ENCODE measurements at places on chromosomes 12 and 14.

DNA sequence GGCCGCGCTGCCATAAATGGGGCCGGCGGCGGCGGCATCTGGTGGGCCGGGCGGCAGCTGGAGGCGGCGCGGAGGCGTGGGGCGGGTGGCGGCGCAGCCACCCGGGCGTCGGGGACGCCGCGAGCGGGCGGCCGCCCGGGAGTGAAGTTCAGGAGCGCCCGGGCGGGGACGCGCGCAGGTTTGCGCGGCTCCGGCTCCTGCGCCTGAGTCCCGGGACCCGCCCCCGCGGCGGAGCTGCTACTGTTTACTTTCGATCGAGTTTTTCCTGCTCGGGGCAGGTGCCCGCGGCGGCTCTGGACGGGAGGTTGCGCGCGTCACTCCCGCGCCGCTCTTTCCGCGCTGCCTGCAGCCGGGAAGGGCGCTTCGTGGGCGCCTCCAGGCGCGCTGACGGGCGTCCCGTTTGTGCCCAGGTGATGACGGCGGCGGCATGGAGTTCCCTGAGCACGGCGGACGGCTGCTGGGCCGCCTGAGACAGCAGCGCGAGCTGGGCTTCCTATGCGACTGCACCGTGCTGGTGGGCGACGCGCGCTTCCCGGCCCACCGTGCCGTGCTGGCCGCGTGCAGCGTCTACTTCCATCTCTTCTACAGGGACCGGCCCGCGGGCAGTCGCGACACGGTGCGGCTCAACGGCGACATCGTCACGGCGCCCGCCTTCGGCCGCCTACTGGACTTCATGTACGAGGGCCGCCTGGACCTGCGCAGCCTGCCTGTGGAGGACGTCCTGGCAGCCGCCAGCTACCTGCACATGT is at the start of gene ZBTB42:
Gene ZBTB42 (plus strand): TSS at position 331 of the 749 bp plus-strand sequence. CDS start 97 bp downstream, at position 428.
- peak; percentile 50 for DNase-seq

- no peak for DNase-seq
These were observed 24.1 kb downstream of the DMAC2L start for GRCh38 chr14:50335989-50336824.

DNA sequence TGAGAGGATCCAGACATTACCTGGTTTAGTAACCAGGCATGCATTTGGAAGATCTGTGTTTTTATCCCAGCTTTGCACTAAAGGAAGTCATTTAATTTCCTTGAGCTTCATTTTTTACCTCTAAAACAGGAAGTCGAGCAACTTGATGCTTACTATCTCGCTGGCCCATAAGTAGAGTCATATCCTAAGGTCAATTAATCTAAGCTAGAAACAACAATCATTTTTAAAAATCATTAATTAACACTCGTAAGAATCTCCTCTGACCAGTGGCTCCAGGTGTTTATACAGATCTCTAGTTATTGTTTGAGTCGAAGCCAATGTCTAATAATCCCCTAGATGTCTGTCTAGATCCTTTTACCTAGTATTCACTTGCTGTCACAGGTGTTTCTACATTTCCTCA is 355.8 kb upstream of the DCN start:
- no peak for DNase-seq

- no peak for DNase-seq
These were observed 35.7 kb downstream of the RAB21 start for GRCh38 chr12:71790331-71790730.

DNA sequence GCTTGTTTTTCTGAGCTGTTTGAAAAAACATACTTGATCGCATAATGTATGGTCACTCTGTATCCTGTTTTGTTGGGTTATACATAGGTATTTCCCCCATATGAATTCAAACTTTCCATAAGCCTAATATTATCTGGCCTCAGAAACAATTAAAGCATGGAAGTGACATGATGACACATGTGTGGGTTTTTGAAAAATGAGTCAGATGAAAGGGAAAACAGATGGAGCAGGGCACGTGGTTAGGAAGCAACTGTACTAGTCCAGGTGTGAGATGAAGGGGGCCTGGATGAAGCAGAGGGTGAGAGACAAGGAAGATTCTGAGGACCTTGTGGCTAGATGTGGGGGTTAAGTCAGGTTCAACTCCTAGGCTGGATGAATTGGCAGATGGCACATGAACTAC is 92.7 kb upstream of the DNM1L start:
- DNase-seq: no peak

GRCh38 chr12:105322070-105322469 is 8.4 kb upstream of the C12orf75 start:
- DNase-seq: no peak

- no peak for DNase-seq
These were observed 66.6 kb downstream of the KDM2B start for GRCh38 chr12:121514184-121514742.

DNA sequence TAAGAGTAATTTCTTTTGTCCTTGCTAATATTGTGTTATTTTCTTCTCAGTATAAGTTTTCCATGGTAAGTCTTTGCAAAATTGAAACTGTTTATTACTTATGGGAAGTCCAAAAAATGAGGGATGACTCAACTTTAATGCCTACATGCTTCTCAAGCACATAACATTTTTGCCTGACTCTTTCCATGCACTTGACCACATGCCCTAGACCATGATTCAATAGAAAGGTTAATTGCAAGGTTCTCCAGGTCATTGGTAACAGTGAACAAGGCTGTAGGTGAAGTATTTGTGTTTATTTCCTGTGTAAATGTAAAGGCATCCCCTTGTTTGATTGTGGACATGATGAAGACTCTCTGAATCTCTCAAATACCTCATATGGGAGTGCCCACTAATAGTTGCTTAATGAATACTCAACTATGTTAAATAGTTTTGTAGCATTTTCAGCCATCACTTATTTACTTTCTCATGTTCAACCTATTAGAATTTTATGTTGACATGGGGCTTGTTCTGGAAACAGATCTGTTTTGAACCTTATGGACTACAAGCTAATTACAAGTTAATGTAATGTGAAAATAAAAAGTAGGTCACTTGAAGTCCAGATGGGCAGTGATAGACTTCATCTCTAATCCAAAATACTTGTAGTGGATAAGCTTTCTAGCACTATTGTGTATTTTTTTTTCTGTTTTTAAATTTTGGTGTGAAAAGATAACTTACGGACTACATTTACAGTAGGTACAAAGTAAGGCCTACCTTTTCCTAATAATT is 131.7 kb downstream of the TMTC2 start:
- DNase-seq: no peak

DNA sequence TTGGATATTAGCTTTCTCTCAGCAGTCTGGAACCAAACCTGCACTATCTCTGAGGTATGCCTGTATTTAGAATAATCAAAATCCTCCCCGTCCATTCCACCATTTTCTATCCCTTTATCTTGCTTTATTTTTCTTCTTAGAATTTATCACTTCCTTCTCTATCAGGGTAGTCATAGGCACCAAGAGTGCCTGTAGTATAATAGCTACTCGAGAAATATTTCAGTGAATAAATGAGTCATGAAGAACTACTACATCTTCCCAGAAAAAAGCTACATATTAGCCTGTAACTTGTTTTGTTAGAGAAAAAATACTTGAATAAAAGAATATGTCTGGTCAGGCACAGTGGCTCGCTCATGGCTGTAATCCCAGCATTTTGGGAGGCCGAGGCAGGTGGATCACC is 4.3 kb downstream of the SLC2A14 start:
- DNase-seq: no peak

- no peak for DNase-seq
These were observed 281.1 kb upstream of the AMIGO2 start for GRCh38 chr12:47360771-47361388.

DNA sequence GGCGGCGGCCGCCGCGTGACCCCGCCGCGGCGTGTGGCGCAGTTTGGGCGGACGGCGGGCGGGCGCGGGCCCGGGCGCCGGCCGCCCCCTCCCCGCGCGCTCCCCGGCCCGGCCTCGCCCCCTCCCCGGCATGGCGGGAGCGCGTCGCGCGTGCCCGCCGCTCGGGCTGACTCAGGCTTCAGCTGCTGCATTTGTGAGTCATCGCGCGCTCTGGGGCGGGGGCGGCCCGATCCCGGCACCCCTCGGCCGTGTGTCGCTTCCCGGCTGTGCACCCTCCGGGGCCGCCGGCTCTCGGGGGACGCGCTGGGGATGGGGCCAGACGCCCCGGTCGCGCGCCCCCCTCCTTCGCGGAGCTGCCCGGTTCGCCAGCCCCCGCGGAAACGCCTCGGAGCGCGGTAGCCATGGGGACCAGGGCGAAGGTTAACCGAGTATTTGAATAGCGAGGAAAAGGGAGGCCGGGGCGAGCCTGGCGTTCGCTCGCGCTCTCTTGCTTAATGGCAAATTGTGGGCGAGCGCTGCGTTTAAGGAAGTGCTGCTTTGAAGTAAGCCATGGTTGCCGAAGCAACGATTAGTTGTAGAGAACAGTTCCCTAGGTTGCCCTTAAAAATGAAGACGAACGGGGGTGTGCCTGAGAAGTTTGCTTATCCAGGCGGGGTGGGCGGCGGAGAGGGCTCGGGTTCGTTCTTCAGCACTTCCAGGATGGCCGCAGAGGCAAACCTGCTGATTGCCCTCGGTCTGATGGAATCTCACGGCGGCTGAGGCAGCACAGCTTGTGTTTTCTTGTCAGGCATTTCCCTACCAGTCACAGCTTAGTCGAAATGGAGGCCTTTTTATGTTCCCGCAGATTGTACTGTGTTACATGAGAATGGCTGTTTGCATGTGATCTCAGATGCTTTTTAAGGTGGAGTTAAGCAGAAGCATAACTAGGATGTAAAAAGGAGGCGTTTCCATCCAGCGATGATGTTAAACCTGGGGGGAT is 896 bp downstream of the EIF5 start:
- DNase-seq: peak; percentile 77

- DNase-seq: no peak
These were observed 271.6 kb downstream of the NPAS3 start for GRCh38 chr14:33210311-33210710.

DNA sequence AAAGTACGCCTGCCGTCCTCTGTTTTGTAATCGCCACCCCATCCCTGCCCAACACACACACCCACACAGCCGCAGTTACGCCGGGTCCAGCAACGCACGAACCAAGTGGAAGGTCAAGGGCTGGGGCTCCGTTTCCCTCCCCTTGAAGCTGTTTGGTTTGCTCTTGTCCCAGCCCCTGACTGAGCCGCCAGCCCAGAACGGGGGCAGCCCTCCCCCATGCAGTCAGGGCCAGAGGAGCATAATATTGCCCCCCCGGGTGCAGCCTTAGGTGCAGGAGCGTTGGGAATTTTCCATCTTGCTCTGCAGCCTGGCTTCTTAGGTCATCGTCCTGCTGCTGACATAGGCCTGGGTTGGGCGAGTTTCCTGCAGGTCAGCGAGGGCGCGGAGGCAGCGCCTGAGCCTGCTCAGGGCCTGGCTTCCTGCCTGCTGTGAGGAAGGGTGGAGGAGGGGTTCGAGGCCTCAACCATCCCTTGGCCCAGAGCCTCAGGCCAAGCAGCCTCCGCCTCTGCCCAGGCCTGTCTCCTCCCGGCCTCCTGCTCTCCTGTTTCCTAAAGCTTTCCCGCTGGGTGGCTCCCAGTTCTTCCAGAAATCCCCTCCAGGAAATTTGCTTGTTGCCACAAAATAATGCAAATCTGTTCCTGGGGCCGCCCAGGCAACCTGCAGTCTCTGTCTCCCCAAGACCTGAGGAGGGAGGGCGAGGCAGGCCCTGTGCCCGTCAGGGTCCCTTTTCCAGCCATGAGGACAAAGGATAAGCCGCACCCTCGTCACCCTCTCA is 44.5 kb downstream of the PSMA6 start:
- DNase-seq: no peak

- no peak for DNase-seq
These were observed 20.5 kb downstream of the FNTB start for GRCh38 chr14:65007202-65007601.

DNA sequence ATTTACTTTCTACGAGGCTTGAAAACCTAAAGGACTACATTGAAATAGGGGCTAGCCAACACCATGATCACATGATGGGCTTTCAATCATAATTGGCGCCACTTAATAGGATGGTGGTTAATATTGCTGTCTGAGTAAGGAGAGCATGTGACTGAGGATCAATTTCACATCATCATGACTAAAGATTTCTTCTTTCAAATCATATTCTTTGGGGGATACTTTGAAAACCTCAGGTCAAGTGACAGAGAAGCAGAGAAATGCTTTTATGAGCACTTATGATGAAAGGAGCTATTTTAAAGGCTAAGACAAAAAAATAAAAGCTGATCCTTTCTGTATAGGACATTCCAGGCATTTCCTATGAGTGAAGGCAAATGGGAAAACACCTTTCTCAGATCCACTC is 42.9 kb upstream of the KRAS start:
- no peak for DNase-seq

DNA sequence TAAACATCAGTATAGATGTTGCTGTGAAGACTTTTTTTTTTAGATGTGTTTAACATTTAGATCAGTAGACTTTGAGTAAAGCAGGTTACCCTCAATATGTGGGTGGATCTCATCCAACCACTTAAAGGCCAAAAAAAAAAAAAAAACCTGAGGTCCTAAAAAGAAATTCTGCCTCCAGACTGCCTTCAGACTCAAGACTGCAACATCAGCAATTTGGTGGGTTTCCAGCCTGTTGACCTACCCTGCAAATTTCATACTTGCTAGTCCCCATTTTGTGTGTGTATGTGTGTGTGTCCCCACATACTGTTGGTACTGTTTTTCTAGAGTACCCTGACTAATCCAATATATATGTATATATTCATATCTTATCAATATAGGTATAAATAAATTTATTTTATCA is 55.6 kb downstream of the OSBPL8 start:
- DNase-seq: no peak

DNA sequence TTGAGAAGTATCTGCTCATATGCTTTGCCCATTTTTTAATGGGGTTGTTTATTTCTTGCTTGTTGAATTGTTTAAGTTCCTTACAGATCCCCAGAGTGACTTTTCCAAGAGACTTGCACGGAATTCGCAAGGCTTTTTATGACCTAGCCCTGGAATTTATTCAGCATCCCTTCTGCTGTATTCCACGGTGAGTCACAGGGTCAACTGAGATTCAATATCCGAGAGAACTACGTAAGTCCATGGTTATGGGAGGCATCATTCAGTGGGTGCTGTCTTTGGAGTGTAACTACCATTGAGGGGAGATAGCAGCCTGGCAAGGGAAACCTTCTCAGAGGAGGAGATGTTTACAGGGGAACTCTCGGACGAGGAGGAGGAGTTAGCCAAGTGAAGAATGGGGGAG is 20.9 kb upstream of the GPRC5A start:
- no peak for DNase-seq

DNA sequence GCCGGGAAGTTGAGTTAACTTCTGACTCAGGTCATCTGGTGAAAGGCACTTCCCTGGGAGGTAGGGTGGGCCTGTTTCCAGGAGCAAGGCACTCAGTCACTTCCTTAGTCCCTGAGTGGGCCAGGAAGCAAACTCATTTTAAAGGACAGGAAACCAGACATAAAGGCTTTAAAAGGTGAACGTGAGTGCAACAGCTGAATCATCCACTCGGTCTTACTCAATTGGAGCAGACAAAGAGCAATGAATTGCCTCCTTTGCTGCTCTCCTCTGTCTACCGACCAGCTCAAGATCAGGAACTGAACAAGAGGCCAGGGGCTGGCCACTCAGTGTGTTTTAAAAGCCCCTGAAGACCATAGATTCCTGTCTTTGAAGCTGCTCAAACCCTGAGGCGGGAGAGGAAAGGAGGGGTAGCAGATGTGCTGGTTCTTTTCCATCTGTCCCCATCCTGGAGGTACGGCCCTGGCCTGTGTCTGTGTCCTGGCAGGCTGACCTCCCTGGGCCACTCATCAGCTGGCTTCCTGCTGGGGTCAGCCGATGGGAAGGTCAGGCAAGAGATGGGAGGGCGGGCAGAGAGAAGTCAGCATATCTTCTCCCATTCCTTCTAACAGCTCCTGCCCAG is 148.9 kb downstream of the PPM1H start:
- no peak for DNase-seq

- DNase-seq: no peak
These were observed 80.8 kb downstream of the MNAT1 start for GRCh38 chr14:60815371-60815770.

All from natural killer cell (primary cell).